ENCODE measurements at places on chromosomes 11 and 22.

DNA sequence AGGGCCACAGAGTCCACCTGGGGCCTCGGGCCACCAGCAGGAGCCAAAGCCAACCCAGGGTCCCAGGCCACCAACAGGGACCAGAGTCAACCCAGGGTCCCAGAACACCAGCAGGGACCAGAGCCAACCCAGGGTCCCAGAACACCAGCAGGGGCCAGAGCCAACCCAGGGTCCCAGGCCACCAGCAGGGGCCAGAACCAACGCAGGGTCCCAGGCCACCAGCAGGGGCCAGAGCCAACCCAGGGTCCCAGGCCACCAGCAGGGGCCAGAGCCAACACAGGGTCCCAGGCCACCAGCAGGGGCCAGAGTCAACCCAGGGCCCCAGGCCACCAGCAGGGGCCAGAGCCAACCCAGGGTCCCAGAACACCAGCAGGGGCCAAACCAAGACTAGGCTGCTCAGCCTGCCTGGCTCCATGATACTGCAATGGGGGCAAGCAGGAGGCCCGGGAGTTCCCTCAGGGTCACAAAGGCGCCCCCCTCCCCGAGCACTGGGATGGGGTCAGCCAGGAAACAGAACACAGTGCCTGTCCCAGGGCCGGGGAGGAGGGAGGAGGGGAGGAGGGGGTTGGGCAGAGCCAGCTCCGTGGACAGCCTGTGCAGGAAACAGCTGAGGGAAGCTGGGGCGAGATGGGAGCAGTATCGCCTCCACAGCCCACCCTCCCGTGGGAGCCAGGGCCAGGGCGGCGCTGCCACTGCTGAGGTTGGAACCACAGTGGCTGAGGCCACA lies 62.0 kb upstream of the PRR5 start:
- DNase-seq: no peak

DNA sequence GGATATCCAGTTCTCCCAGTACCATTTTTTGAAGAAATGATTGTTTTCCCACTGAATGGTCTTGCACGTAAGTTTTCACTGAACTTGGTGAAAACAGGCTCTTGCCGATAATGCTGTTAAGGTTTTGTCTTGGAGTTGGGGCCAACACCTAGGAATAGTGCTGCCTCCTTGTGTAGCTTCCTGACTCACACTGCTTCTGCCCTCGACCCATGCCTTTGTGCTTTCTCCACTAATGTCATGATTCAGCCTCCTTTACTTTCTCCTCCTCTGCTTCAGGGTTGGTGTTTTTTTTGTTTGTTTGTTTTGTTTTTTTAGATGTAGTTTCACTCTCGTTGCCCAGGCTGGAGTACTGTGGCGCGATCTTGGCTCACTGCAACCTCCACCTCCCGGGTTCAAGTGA lies 30.2 kb downstream of the SLC5A1 start:
- no peak for DNase-seq

- DNase-seq: no peak
These were observed 87.4 kb upstream of the CLDN5 start for GRCh38 chr22:19611590-19611989.

GRCh38 chr11:73968356-73968966 lies 14.2 kb downstream of the UCP2 start:
- no peak for DNase-seq

GRCh38 chr11:2519517-2519861 lies 74.7 kb downstream of the KCNQ1 start:
- no peak for DNase-seq

DNA sequence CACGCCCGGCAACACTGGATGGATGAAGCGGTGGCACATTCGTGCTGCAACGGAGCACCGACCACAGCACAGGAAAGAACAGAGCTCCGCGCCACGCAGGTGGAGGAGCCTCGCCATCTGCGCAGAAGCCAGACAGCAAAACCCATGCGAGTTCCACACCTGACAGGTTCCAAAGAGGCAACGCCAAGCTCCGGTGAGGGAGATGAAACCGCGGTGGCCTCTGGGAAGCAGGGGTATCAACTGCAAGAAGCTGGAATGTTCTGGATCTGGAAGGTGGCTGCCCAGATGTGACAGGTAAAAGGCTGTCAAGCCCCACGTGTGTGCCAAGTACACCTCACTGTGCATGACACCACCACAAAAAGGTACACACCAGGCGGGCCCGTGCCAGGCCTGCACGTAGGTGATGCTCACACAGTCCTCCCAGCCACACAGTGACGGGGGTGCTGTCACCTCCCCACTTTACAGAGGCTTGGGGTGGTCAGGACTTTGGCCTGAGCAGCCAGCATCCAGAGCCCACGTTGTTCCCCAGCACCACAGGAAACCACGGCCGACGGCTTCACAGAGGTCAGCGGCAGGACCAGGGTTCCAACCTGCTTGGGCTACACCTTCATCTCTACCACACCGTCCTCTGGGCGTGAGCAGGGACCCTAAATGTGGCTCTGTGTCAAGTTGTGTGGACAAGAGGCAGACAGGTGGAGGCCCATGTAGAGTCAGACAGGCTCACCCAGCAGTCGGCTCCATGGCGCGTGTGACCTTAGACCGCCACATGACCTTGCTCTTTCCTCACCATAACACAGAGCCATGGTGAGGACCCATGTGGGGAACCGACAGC lies 19.7 kb upstream of the EFCAB6 start:
- DNase-seq: no peak

DNA sequence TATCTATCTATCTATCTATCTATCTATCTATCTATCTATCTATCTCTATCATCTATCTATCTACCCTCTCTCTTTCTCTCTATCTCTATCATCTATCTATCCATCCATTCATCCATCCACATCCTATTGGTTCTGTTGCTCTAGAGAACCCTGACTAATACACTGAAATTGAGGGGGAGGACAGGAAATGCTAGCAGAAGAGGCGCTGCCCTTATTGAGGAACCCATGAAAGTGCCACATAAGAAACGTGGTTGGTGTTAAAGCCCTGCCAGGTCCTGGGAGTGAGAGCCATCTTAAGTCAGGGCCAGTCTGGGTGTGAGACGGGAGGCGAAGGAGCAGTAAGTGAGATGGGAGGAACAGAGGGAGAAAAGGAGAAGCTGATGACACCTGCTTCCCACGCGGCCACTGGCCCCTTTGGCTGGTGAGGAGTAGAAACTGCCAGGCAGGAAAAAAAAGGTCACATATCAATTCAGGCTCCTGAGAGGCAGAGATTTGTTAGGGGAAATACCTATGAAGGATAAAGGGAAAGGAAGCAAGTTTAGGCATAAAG lies 87.9 kb upstream of the PLET1 start:
- no peak for DNase-seq
